Activated T-cell treated with anti-CD3 and anti-CD28 coated beads, Interleukin-2, amount 50 U/mL, for 72 hours (primary cell): ENCODE measurements at places on chromosomes 5 and 9. TPM values are rescaled to one million over a fixed set of nuclear protein-coding genes. Genes with fewer than 3 reads are reported as not detected.

Gene MCC
- 4.2 TPM for total RNA-seq

Gene SLC34A1
- 0.21 TPM for total RNA-seq

Gene AQP3
- 12.0 TPM for total RNA-seq

Gene MELK
- total RNA-seq: 47.4 TPM

Gene PRR7
- 16.0 TPM for total RNA-seq

Gene AIF1L
- 0.53 TPM for total RNA-seq

Gene SPATA31E1
- total RNA-seq: not detected

Gene NME5
- not detected for total RNA-seq

Gene PCDHA1
- total RNA-seq: not detected

Gene CRHBP
- 0.67 TPM for total RNA-seq

Gene MARCHF11
- not detected for total RNA-seq

DNA sequence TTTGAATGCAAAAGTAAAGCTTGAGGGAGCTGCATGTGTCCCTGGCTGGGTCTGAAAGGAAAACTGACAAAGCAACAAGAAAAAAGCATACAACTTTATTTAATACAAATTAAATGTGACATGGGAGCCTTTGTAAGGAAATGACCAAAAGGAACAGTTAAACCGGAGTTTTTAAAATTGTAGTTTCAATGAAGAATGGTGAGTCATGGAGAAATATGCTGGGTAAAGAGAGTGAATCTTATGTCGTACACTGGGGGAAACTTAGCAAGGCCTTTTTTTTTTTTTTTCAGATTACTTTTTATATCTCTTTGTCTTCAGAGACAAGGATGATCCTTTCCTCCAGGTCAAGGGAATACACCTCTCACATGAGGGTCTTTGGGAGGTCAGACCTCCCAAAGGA, 50.1 kb upstream of the FBXL17 start:
- DNase-seq: no peak

DNA sequence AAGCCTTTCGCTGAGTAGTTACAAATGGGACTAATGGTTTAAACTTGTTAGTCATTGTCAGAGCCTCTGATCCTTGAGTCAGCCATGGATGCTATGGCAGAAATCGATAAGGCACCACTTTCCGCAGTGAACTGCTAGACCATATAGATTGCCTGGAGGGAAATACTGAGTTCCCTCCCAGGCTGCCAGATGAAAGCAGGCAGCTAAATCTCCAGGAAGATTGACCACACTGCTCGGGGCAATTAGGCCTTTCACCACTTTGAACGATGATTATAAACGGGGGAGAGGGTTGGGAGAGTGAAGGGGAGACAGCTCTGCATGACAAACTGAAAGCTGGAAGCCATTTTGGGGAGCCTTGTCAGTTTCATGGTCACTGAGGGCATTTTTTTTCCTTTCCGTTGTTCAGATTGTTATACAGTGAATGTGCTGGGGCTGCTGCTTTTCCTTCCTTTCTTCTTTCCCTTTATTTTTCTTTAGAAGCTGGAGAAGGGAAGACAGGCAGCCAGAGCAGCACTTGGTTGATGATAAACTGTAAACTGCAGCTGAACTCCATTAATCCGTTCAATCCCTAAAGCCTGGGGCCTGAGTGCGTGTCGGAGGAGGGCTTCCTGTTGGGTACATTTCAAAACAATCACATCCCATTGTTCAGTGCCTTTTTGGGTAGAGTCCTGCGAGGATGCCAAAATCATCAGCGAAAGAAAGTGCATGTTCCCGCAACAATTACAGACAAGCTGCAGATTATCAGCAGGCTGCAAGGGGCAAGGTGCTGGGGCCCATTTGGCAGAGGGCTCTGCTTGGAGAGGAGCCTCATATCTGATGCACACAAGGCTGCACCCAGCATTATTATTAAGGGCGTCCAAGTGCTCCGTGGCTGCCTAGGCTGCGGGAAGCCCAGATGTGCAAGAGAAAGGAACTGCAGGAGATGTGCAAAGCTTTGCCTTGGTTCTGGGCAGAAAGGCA, 308.4 kb downstream of the PSAT1 start:
- no peak for DNase-seq

DNA sequence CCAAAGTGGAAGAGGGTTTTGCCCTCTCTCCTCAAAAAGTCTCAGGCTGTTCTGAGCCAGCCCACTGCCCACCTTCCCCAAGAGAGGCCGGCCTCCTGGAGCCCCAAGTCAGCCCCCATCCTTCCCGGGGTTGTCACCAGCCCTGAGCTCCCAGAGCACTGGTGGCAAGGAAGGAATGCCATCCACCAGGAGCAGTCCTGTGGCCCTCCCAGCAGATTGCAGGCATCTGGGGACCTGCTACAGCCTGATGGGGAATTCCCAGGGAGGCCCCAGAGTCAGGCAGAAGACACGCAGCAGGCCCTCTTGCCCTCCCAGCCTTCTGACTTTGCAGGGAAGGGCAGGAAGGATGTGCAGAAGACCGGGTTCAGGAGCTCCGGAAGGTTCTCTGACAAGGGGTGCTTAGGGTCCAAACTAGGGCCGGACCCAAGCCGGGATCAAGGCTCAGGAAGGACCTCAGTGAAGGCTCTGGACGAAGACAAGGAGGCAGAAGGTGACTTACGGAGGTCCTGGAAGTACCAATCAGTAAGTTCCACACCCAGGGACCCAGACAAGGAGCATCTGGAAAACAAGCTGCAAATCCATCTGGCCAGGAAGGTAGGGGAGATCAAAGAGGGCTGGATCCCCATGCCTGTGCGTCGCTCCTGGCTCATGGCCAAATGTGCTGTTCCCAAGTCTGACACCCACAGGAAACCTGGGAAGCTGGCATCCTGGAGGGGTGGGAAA, 3.7 kb downstream of the SPATA31E1 start:
- no peak for DNase-seq

- DNase-seq: no peak
These were observed 260.6 kb upstream of the ZNF462 start for GRCh38 chr9:106602344-106602743.

DNA sequence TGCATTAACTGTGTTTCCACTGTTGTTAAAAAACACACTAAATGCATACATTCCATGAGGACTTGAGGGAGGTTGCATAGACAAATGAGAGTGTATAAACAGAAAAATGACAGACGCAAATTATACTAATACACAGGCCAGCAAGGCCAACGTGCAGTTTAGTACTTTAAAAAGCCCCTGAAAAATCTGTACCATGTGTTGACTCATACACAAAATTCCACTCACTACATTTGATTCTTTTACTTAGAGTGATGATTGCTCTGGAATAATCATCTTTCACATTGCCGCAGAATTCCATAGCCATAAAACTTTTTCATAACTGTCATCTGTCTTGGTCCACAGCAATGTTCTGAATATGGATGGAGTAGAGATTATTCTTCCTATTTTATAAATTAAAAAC, 215.7 kb downstream of the FAM114A2 start:
- DNase-seq: no peak

- peak; percentile 40 for DNase-seq
These were observed 82.6 kb upstream of the EQTN start for GRCh38 chr9:27379311-27380251.

DNA sequence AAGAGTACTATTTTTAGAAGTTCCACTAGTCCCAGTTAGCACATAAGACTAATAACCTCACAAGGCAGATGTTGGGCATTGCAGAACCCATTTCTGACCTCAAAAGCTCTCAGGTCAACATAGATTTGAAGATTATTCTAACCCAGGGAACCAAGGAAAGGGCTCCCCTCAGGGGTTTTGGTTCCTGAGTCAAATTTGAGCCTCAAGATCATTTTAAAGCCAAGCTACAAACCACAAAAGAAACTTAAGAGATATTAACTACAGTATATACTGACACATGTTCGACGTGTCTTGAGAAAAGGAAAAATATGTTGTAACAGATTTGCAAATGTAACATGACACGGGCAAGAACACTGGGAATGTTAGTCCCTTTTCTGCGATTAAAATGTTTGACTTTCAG, 88.6 kb downstream of the GNAQ start:
- DNase-seq: no peak

- no peak for DNase-seq
These were observed 11.7 kb upstream of the GADD45G start for GRCh38 chr9:89592963-89593726.

- DNase-seq: no peak
These were observed 1280.6 kb upstream of the ACO1 start for GRCh38 chr9:31103836-31104235.

- DNase-seq: no peak
These were observed 205.4 kb upstream of the ITGA1 start for GRCh38 chr5:52582313-52582712.

DNA sequence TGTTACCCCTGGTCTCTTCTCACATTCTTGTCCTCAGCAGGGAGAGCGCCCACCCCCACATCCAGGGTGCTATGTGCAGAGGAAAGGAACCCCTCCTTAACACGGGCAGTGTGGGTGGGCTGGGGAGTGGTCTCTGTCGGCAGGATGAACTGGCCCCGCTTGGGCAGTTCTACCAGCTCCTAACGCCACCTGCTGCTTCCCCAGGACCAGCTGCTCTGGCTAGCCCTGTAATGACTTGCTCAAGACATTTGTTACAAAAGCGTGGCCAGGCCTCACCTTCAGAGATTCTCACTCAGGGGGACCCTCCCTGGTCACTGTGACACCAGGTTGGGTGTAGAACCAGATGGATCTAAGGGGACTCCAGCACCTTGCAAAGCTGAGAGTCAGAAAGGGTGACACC, 82.4 kb downstream of the HMCN2 start:
- no peak for DNase-seq

DNA sequence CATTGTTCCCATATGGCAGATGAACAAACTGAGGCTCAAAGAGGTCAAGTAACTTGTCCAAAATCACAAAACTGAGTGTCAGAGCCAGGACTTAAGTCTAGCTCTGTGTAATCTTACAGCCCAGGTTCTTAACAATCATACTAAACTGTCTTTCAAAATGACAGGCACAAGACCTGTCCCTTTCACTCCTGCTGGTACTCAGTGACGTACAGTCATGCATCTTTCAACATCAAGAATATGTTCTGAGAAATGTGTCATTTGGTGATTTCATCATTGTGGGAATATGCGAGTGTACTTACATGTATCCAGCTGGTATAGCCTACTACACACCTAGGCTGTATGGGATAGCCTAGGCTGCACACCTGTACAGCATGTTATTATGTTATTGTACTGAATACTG, 646.8 kb upstream of the WWC1 start:
- DNase-seq: no peak

DNA sequence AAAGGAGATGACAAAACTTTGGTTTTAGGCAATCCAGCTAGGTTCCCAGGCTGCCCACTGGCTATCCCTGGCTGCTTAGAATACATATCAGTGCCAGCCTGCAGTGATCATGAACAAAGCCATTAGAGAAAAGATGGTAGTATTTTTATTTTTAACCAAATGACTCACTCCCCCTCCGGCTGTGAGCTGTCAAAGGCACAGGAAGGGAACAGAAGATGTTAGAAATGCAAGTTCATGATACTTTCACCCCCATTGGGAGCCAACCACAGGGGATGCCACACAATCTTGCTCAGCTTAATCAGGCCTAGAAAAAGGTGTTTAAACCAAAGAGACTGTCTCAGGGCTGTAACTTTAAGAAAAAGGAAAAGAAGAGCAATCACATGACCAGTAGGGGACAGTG, 70.3 kb upstream of the ASTN2 start:
- DNase-seq: no peak

GRCh38 chr5:166795756-166796155, 1495.7 kb upstream of the WWC1 start:
- no peak for DNase-seq

- DNase-seq: peak; percentile 1
These were observed 201.2 kb upstream of the GAS1 start for GRCh38 chr9:87148331-87149104.

- DNase-seq: no peak
These were observed 694.5 kb upstream of the RIOK2 start for GRCh38 chr5:97877588-97877987.

DNA sequence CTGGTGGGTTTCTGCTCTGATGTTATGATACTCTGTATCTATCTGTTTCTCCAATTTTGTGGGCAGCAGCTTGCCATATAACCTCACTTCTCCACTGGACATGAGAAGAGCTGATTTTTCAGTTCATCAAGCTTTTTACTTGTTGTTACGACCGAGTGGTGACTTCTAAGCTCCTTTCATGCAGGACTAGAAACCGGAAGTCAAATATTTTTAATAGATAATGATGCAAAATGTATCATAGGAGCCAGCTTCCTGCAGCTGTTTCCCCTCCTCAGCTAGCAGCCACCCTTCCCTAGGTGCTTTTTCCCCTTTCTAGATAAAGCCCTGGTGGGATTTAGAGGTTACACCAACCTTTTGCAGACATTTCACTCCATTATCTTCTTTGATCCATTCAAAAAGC, 17.0 kb upstream of the ADAM19 start:
- no peak for DNase-seq

GRCh38 chr9:127971357-127972235, 9.2 kb downstream of the EEIG1 start:
- DNase-seq: peak; percentile 71

GRCh38 chr5:95331358-95331757, 46.5 kb upstream of the MCTP1 start:
- DNase-seq: no peak

- DNase-seq: no peak
These were observed 111.8 kb downstream of the ACTL7B start for GRCh38 chr9:108743901-108744371.

GRCh38 chr9:127193483-127193882, 71.0 kb upstream of the ANGPTL2 start:
- DNase-seq: no peak

DNA sequence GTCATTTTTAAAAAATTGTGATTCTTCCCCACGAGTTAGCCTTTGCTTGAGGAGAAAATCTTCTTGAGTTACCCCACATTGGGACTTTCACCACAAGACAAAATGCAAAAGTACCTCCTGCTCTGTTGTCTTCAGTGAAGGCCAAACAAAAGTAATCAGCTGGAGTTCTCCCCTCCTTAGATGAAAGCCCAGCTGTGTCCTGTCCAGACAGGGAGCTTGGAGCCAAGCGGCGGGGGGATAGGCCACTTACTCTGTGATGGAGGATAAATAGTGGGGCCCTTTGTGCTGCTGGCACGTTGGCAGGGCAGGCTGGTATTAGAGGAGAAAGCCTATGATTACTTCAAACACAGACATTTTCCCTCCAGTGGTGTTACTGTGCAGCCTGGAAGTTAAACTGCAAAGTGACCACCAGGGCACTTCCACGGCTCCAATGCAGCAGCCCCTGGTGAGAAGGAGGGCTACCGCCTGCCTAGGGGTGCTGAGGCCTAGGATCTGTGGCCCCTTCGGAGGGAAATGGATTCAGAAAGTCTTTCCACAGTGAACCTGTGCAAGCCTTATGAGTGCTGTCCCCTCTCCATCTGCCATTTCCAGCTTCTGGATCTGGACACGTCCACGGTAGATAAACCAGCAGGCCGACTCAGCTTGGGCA, 155.0 kb downstream of the TMEM167A start:
- DNase-seq: no peak

- DNase-seq: no peak
These were observed 8.7 kb downstream of the GRK6 start for GRCh38 chr5:177434942-177435738.

- DNase-seq: no peak
These were observed 599.5 kb upstream of the PTGER4 start for GRCh38 chr5:40080191-40080590.

- DNase-seq: peak; percentile 6
These were observed 34.0 kb downstream of the ADAM19 start for GRCh38 chr5:157541447-157542118.
